Activated CD8-positive, alpha-beta memory T cell treated with anti-CD3 and anti-CD28 coated beads, Interleukin-2, amount 50 U/mL, for 4 hours (primary cell): ENCODE measurements at places on chromosomes 12 and 14.
A peak's percentile ranks its signal among the peaks of the same experiment; 100 is the strongest.

DNA sequence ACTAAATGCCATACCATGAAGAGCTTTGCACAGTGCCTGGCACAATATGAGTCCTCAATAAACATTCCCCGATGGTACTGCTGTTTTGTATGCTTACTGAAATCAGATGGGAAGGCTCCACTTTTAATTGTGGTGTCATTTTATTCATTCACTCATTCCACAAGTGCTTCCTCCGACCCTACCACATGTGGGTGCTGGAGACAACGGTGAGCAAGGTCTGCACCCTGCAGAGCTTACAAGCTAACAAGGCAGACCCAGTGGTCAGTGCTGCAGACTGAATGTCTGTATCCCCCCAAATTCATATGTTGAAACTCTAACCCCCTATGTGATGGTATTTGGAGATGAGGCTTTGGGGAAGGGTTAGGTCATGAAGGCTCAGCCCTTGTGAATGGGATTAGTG is 48.3 kb downstream of the RFX4 start:
- no peak for DNase-seq

DNA sequence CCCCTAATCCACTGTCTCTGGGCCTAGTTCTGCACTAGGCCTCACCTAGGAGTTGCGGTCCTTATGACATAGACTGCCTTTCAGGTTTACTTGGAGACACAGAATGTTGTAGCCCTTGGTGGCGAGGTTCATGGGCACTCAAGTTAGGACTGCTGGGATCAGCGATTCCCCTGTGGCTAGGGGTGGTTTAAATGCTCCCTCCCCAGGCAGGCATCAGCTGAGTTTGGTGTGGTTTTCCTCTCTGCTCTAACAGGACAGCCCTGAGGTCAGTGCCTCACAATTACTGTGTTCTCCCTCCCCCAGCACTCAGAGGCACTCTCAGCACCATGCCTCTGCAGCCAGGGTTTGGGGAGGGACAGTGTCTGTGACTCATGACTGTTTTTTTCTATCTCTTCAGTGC is 22.2 kb upstream of the RDH16 start:
- no peak for DNase-seq

- DNase-seq, result no peak
These were observed 7.1 kb downstream of the ARHGDIB start for GRCh38 chr12:14954269-14954668.

- no peak for DNase-seq
These were observed 177.3 kb downstream of the MYRFL start for GRCh38 chr12:70002097-70002911.

DNA sequence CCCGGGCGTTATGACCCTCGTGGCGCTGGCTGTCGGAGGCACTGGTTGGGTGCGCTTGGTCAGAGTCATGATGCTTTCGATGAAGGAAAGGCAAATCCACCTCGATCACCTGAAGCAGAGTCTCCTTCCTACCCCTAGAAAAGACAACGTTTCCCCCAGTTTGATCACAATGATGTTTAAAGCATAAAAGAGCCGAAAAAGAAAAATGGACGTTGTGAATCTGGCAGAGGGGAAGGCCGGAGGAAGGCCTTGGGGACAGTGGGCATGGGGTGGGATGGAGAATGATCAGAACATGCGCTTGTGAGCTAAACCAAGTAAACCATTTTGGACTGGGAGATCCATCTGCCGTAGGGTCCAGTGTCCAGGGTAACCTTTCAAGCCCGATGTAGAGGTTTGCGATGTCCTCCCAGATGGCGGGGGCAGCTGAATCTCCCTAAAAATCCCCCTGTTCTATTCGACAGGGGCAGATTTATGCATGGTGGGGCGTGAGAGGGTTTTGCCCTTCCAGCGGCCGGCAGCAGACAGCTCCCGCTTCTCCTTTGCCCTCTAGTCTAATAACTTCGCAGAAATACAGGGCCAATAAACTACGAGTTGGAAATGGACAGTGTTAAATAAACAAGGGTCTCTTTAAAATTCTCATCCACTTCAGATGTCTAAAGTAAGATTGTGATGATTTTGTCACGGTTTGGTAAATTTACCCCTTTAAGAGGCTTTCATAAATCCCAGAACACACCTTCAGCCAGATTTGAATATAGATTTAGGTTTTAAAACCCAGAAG is 2.3 kb upstream of the OTX2 start:
- DNase-seq, result no peak

- DNase-seq, result no peak
These were observed 18.0 kb upstream of the OR4K5 start for GRCh38 chr14:19902409-19902808.

DNA sequence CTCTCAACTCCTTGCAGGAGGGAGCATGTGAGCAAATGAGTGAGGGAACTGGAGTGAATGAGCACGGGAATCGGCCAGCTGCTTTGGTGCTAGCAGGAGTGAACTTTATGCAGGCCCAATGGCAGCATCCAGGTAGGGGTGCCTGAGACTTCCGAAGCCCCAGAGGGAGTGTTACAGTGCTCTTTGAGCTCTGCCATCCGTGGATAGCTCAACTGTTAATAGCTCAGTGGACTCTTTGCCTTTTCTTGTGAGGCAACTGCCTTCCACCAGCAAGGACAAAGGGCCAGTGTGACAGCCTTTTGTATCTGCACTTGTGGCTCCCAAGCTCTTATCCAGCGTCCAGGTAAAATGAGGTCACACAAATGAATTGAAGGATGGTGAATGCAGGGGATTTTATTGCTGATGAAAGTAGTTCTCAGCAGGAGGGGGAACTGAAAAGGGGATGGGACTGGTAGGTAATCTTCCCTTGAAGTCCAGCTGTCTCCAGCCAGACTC is 12.9 kb downstream of the CREBL2 start:
- DNase-seq, result no peak

GRCh38 chr12:95368931-95369330 is 105.0 kb upstream of the METAP2 start:
- DNase-seq, result no peak

DNA sequence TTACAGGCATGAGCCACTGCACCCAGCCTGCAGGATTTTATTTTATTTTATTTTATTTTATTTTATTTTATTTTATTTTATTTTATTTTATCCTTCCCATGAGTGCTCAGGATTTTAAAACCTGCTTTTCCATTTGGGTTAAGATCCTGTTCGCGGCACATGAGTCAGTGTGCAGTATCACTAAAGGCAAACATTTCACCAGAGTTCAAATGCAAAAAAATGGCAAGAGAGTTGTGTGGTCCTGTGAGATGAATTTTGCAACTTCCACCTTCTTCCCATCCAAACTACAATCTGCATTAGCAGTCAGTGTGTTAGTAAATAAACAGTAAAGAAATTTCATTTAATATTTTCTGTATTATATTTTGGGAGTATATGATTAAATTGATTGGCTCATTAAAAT is 29.0 kb downstream of the MOAP1 start:
- no peak for DNase-seq

DNA sequence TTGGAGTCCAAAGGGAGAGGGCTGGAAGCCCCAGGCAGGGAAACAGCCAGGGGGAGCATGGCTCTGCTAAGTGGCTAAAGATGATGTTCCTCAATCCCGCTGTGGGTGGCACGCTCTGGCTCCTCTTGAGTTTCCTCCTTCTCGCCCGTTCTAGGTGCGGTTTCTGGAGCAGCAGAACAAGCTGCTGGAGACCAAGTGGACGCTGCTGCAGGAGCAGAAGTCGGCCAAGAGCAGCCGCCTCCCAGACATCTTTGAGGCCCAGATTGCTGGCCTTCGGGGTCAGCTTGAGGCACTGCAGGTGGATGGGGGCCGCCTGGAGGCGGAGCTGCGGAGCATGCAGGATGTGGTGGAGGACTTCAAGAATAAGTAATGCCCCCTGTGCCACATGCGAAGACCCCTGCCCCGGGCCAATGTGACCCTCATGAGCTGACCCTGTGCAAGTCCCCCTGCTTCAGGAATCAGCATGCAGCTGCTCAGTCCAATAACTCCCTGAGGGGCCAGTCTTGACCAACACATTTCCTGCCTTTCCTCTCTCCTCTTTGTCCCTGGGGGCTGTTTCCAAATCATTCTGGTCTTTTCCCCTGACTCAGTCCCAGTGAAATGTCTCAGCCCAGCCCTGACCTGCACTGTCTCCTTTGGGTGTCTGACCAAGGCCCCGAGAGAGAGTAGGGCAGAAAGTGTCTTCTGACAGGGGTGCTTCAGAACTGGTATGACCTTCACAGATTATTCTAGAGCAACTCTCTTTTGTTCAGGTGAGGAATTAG is 2.1 kb downstream of the KRT7 start:
- DNase-seq, result no peak

DNA sequence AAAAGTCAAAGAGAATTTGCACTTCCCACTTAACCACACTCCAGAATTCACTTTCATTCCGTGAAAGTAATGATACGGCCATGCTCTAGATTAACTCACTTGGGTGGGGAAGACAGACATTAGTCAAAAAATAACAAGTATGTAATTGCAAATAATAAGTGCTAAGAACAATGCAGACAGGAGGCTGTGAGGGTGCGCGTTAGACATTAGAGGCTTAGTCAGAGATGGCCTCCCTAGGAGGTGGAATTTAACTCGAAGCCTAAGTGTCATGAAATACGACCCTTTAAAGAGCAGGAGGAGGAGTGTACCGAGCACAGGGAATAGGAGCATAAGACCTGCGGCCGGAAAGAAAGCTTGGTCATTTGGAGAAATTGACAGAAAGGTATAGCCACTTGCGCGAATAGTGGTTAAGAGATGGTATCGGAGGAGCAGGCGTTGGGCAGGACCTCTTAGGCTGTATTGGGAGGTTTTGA is 628 bp downstream of the SNRPF start:
- no peak for DNase-seq

- DNase-seq, result no peak
These were observed 56.7 kb downstream of the LRRIQ1 start for GRCh38 chr12:85092814-85093370.

- no peak for DNase-seq
These were observed 17.9 kb downstream of the FOXN3 start for GRCh38 chr14:89399157-89399556.

DNA sequence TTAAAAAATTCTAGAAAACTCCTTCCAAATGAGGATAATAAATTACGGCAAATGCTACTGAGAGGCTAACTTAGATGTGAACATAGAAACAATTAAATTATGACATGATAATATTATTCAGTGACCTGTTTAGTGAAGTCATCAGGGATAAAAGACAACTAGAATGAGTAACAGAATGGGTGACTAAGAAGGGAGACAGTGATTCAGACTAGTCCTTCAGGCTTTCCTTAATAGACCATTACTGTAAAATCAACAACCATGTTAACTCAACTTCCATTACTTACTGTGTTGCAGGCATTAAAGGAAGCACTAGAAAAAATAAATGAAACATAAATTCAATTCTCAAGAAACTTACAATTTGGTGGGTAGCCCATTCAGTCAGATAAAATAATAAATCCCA is 543.9 kb upstream of the LRFN5 start:
- no peak for DNase-seq

- DNase-seq, result peak; percentile 7
These were observed 215.7 kb downstream of the KIF26A start for GRCh38 chr14:104353921-104354701.

DNA sequence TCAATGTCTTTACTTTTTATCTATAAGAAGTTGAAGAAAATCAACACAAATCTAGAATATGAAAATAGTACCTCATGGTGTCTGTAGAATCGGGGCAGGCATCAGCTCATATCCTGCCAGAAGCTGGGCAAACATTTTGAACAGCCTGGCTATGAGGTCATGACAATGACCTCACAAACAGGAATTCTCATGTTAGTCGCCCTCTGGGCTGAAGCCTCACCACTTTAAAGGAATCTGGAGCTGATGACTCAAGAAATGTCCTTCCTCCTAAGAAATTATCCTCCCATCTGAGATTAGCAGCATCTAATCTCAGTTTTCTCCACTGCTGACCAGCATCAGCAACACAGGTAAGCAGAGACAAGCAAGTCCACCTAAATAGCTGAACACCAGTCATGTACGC is 27.1 kb downstream of the CLIP1 start:
- DNase-seq, result no peak

GRCh38 chr12:68291396-68292036 is 38.1 kb upstream of the IL22 start:
- no peak for DNase-seq

- no peak for DNase-seq
These were observed 58.0 kb downstream of the TMTC1 start for GRCh38 chr12:29725587-29726320.
